Stimulated activated CD4-positive, alpha-beta T cell treated with anti-CD3 and anti-CD28 coated beads, TNF-alpha, amount 100 ng/mL, for 48 hours (primary cell): ENCODE measurements at places on chromosomes 1 and 21.

- DNase-seq = no peak
Observed at GRCh38 chr1:234855851-234856250, 245.9 kb upstream of the IRF2BP2 start.

DNA sequence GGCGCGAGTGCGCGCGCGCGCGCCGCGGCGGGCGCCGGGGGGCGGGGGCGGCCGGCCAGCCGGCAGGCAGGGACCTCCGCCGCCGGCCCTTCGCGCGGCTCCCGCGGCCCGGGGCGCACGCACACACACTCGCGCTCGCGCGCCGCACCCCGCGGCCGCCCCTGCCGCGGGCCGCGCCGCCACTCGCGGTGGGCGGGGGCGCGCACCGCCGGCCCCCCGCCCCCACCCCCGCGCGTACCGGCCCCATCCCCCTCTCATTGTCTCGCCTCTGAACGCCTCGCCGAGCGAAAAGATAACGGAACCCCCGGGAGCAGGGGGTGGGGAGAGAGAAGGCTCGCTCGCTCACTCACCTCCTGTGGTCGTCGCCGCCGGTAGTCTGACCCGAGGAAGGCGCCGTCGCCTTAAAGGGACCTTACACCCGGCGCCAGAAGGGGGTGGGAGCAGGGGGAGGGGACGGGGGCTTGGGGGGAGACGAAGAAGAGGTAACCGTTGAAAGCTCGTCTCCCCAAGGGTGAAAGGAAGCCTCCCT is 428 bp downstream of the POGZ start:
- DNase-seq = no peak

GRCh38 chr1:96488777-96489176 is 232.8 kb upstream of the PTBP2 start:
- no peak for DNase-seq

DNA sequence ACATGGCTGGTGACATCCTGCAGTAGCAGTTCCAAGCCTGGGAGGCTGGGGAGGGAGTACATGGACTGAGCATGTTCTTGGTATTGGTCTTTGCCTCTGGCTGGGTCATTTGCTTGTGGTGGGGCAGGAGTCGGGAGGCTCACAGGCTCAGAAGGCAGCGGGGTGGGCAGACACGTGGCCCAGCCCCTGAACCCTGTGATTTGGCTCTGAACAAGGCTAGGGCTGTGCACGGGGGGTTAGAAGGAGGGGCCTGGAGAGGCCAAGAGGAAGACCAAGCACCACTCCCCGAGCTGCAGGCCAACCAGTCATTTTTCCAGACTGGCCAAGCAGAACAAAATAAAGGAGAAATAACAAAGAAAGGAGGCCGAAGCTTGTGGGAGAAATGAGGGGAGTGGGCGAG is 9.7 kb upstream of the PRELP start:
- DNase-seq = no peak
